Stimulated activated CD8-positive, alpha-beta memory T cell treated with anti-CD3 and anti-CD28 coated beads, Interleukin-4, amount 100 ng/mL, for 1 hour (primary cell): ENCODE measurements at places on chromosomes 1 and 21.

GRCh38 chr1:46520063-46520911, 30.7 kb downstream of the DMBX1 start:
- no peak for DNase-seq

DNA sequence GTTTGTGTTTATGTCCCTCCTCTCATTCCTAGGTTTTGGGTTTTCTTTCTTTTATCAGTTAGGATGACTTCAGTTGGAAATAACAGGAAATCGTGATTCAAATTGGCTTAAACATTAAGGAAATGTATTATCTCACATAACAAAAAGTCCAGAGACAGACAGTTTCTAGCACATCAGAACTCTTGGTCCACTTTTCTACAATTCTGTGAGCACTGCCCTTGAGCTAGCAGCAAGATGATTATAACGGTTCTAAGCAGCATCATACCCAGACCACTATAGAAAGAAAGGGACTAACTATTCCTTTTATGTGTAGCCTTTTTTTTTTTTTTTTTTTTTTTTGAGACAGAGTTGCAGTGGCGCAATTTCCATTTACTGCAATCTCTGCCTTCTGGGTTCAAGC, 18.9 kb downstream of the FCGR2B start:
- no peak for DNase-seq

DNA sequence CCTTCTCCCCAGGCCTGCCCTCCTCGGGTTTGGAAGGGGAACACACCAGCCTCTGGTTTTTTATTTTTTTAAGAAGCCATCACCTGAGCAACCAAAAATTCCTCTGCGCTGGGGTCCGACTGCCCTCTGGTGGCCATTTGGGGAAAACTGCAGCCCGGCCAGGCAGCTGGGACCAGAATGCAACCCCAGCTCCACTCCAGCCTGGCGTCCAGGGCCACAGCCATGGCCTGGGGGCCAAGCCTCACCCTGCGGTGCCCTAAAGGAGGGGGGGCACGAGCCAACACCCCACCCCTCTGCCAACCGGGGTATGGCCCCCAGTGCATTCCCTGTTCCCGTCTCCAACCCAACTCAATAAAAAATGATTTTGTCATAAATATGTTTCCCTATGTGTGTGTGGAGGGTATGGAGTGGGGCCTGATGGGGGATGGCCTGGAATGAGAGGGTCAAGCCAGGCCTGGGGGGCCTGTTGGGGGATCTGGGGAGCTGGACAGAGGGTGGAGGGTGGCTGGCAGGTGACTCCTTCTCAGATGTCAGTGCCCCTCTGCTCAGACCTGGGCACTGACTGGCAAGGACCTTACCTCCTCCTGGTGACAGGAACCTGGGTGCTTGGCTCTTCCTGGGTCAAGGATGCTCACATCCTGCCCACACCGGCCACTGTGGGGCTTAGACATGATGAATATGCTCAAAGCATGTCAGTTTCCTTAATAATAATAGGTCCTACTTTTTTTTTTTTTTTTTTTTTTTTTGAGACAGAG, 3.2 kb downstream of the GPR3 start:
- peak; percentile 41 for DNase-seq

DNA sequence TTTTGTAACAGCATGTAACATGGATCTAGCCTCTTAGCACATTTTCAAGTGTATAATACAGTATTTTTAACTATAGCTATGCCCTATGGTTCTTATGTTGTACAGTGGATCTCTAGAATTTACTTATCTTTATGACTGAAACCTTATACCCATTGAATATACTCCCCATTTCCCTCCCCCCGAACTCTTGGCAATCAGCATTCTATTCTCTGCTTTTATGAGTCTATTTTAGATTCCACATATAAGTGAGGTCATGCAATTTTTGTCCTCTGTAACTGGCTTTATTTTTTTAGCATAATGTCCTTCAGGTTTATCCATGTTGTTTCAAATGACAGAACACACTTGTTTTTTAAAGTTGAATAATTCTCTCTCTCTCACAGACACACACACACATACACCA, 3.1 kb upstream of the GBP6 start:
- no peak for DNase-seq

GRCh38 chr1:103529746-103530145, 4.2 kb downstream of the RNPC3 start:
- DNase-seq = no peak

DNA sequence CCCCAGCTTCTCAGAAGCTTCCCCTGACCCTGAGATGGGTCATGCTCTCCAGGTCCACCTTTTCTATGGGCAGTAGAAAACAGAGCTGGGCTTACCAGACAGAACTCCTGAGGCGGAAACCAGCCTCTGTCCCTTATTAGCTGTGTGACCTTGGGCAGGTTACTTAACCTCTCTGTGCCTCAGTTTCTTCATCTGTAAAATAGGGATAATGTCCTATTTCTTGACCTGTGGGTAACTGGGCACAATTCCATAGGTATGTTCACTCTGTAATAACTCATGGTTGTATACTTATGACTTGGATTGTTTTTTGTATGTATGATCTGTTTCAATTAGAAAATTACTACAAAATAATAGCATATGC, 57.1 kb upstream of the EDN2 start:
- no peak for DNase-seq

DNA sequence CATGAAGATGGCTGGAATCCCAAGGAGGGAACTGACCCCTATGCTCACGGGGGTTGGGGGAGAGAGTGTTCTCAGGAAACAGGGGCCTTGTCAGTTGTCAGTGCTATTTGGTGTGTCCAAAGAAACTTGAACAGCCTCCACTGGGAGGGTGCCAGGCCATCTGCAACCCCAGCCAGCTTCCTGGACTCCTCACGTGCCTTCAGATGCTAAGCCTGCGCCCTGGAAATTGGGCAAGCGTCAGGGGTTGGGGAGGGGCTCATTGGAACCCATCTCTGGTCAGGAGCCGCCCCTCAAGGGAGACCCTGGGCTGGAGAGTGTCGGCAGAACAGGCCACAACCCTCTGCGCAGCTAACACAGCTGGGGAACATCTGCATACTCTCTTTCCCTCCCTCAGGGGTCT, 13.1 kb upstream of the LHX4 start:
- no peak for DNase-seq

GRCh38 chr1:38344716-38345115, 298.1 kb upstream of the POU3F1 start:
- DNase-seq = no peak

- no peak for DNase-seq
These were observed 11.0 kb downstream of the ORC1 start for GRCh38 chr1:52393174-52393573.

- no peak for DNase-seq
These were observed 19.6 kb downstream of the C21orf91 start for GRCh38 chr21:17799414-17800164.

GRCh38 chr1:71264039-71264438, 183.2 kb upstream of the ZRANB2 start:
- no peak for DNase-seq

GRCh38 chr1:182889997-182890396, 50.9 kb downstream of the DHX9 start:
- DNase-seq = no peak

- DNase-seq = no peak
These were observed 3.7 kb upstream of the KPNA6 start for GRCh38 chr1:32104127-32104526.

- no peak for DNase-seq
These were observed 18.1 kb downstream of the RD3 start for GRCh38 chr1:211473823-211474222.

- DNase-seq = no peak
These were observed 321.5 kb upstream of the FAM78B start for GRCh38 chr1:166488327-166488726.

- no peak for DNase-seq
These were observed 27.3 kb upstream of the GOLT1A start for GRCh38 chr1:204241050-204241449.

GRCh38 chr1:29218223-29218622, 12.5 kb downstream of the MECR start:
- no peak for DNase-seq

DNA sequence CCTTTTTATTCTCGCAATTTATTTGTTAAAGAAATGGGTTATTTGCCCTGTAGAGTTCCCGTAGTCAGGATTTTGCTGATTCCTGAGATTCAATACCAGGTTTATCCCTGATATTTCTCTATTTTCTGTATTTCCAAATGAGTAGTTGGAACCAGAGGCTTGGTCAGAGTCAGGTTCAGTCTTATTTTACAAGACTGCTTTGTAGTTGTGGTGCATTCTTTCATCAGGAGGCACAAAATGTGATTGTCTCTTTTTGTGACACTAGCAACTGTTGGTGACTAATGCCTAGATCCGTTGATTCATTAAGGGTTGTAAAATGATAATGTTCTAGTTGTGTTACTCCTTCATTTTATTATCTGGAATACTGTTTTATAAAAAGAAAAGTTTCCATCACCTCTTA, 95.5 kb upstream of the TPTE start:
- DNase-seq = no peak

DNA sequence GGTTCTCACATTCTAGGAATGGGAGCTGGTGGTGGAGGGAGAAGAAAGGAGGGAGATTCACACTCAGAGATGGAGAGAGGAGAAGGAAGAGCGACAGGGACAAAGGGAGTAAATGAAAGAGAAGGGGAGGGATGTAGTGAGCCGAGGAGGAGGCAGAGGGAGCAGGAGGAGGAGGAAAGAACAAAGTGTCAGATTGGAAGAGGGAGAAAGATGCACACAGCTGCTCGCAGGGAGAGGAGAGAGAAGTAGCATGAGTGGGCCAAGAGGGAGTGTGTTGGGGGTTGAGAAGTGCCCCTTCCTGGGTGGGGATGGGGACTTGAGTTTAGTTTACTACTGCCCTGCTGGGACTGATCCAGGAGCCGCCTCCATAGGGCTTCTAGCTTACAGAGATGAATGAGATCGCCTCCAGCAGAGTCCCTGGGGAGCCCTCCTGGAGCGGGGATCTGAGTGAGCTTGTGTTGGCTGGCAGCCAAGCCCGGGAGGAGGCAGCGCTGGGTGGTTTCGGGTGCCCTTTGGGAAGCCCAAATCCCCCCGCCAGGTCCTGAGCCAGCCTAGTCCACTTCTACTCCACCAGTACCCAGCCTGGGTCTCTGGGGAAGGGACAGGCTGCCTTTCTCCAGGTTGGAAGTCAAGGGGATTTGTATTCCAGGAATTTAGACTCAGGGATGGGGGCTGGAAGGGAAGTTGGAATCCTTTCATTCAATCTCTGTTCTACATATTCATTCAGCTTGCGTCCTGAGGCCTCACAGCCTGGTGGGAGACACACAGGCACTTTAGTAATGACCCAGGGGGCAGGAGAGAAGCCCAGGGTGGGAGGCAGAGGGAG, 20.9 kb downstream of the PTPRU start:
- DNase-seq = no peak

DNA sequence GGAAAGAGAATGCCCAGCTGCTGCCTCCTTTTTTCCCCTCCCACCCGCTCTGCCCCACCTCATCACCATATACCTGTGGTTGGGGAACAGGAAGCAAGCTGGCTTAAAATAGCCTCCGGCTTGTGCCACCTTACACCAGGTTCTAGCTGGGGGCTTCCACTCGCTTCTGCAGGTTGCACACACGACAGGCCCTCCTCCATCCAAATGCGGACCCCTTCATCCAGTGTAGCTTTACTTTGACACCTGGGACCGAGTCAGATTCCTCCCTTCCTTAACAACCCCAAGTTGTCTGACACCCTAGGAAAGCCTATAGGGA, 14.6 kb downstream of the BLACAT1 start:
- DNase-seq = no peak

DNA sequence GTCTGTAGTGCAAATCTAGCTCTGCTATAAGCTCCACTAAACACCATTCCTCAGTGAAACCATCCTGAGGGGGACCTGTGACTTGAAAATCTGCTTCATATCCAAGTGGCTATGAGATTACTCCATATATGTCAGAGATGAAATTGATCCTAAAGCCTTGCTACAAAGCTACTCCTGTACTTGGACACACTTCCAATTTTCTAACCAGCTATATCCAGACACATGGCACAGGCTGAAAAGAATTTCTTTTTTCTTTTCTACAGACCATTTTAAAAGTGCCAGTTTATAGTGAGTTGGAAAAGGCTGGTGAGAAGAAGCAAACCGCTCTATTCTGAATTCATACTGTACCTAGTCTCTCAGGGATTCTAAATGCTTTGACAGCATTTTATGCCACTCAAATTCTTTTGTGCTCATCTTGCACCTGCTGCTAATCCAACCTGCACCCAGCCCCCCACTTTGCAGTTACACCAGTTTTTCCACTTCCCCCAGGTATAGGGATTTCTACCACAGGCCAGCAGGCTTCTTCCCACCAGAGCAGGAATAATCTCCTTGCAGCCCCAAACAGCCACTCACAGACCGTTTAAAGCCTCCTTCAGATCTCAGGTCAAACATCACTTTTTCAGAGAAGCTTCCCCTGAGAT, 112.5 kb downstream of the RERE start:
- DNase-seq = no peak

DNA sequence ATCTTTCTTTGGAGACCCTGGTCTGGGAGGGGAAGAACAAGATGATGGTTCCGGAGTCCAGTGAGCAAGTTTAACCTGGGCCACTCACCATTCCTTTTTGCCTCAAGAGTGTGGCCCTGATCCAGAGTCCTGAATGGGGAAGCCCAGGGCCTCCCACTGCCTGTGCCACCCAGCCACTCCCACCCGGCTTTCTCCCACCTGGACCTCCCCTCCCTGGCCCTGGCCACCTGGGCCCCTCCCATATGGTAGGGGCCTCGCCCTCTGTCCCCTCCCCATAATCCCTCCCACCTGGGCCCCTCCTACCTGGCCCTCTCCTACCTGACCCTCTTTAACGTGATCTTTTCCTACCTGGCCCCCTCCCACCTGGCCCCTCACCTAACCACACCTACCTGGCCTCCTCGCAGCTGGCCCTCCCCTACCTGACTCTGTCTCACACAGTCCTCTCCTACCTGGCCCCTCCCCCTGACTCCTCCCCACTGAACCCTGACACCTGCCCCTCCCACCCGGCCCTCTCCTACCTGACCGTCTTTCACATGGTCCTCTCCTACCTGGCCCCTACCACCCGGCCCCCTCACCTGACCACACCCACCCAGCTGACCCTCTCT, 220.7 kb upstream of the VAMP3 start:
- no peak for DNase-seq

DNA sequence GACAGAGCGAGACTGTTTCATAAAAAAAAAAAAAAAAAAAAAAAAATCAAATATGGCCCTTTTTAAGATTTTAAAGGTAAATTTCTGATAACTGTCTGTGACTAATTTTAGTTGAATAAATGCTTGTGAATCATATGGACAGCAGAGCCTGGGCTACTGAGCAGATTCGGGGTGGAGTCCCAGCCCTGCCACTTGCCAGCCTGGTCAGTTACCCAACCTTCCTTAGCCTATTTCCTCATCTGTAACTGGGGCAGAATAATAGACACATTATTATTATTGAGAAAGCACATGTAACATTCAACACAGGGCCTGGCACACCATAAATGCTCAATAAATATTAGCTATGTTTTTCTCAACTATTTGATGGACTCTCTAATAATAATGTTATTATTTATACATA, 11.2 kb upstream of the H3-3A start:
- no peak for DNase-seq

- DNase-seq = no peak
These were observed 41.8 kb upstream of the CAMTA1 start for GRCh38 chr1:6743189-6744101.
